ENCODE measurements at places on chromosomes 7 and 10.

GRCh38 chr7:121793716-121794115 lies 79.2 kb upstream of the PTPRZ1 start:
- no peaks in the 10 kb centered on the region for H3K4me1 ChIP-seq
- H3K27me3 ChIP-seq, result no peaks in the 10 kb centered on the region
- DNase-seq, result no peak
- H3K27ac ChIP-seq, result no peak overlapping the region
- H3K4me3 ChIP-seq, result no peak overlapping the region
- H3K36me3 ChIP-seq, result no peaks in the 10 kb centered on the region

DNA sequence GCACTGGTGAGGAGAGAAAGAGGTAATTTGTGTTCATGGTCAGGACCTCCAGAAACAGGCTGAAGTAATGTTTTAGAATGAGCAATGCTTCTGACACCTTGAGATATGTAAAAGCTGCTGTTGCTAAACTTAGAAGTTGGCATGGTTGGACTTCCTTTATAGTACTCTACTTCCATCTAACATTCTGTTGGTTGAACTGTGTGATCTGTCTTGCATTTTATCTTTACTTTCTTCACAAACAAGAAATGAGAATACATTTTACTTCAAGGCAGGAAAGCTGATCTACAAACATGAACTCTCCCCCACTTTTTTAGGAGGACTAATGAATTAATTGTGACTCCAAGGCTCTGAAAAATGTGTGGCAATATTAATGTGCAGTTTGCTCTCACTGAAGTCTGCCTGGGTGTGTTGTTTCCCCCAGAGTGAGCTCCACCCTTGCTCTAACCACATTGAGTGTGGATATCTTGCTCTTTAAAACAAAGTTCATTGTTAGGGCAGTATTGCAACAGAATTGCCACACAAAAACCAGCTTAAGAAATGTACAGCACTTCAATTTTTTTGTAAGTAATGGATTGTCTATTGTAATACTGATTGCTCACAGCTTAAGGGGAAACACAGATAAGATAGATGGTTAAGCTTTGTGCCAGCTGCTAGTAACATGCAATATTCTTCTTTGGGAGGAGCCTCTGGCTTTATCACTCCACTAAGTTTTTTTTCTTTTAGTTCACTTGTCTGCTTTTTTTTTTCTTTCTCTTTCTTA lies 69.0 kb downstream of the ADD3 start:
- H3K4me1 ChIP-seq, result peaks cover 4% of the 10 kb centered on the region
- H3K4me3 ChIP-seq, result no peak overlapping the region
- H3K36me3 ChIP-seq, result no peaks in the 10 kb centered on the region
- DNase-seq, result peak; percentile 24

DNA sequence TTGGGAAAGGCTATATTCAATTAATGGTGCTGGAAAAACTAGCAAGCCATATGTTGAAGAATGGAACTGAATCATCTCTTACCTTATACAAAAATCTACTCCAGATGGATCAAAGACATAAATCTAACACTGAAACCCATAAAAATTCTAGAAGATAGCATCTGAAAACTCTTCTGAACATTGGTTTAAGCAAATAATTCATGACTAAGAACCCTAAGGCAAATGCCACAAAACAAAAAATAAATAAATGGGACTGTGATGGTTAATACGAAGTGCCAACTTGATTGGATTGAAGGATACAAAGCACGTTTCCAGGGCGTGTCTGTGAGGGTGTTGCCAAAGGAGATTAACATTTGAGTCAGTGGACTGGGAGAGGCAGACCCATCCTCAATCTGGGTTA lies 1130.0 kb downstream of the DNAJB9 start:
- no peaks in the 10 kb centered on the region for H3K27me3 ChIP-seq
- no peak overlapping the region for H3K4me3 ChIP-seq
- H3K27ac ChIP-seq, result no peak overlapping the region
- no peaks in the 10 kb centered on the region for H3K4me1 ChIP-seq

- no peaks in the 10 kb centered on the region for H3K36me3 ChIP-seq
- H3K27ac ChIP-seq, result no peak overlapping the region
- no peaks in the 10 kb centered on the region for H3K27me3 ChIP-seq
- DNase-seq, result no peak
- H3K4me1 ChIP-seq, result no peaks in the 10 kb centered on the region
These were observed 252.9 kb upstream of the SORCS1 start for GRCh38 chr10:107417446-107417845.

- no peak overlapping the region for H3K4me3 ChIP-seq
- DNase-seq, result no peak
- H3K4me1 ChIP-seq, result no peaks in the 10 kb centered on the region
- no peaks in the 10 kb centered on the region for H3K27me3 ChIP-seq
- H3K27ac ChIP-seq, result no peak overlapping the region
These were observed 99.9 kb upstream of the IL6 start for GRCh38 chr7:22627136-22627535.

GRCh38 chr10:29420744-29421143 lies 131.9 kb downstream of the LYZL1 start:
- no peaks in the 10 kb centered on the region for H3K27me3 ChIP-seq
- no peak overlapping the region for H3K27ac ChIP-seq
- no peaks in the 10 kb centered on the region for H3K36me3 ChIP-seq
- no peaks in the 10 kb centered on the region for H3K4me1 ChIP-seq
- H3K4me3 ChIP-seq, result no peak overlapping the region
- DNase-seq, result no peak

DNA sequence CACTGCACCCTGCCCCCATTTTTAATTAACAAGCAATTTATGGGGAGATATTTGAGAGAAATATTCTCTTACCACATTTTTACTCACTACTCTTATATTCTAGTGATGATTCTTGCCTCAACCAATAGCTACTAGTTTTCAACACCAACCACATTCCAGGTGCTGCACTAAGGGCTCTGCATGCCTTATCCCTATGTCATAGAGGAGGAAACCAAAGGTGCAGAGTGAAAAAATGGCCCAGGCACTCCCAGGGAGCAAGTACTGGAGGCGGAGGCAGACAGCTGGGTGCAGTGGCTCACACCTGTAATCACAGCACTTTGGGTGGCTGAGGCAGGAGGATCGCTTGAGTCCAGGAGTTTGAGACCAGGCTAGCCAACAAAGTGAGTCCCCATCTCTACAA lies 35.5 kb upstream of the TPST1 start:
- no peak overlapping the region for H3K4me3 ChIP-seq
- H3K4me1 ChIP-seq, result no peaks in the 10 kb centered on the region
- H3K27ac ChIP-seq, result no peak overlapping the region
- H3K27me3 ChIP-seq, result no peaks in the 10 kb centered on the region
